ENCODE measurements at places on chromosomes 1 and 21.

DNA sequence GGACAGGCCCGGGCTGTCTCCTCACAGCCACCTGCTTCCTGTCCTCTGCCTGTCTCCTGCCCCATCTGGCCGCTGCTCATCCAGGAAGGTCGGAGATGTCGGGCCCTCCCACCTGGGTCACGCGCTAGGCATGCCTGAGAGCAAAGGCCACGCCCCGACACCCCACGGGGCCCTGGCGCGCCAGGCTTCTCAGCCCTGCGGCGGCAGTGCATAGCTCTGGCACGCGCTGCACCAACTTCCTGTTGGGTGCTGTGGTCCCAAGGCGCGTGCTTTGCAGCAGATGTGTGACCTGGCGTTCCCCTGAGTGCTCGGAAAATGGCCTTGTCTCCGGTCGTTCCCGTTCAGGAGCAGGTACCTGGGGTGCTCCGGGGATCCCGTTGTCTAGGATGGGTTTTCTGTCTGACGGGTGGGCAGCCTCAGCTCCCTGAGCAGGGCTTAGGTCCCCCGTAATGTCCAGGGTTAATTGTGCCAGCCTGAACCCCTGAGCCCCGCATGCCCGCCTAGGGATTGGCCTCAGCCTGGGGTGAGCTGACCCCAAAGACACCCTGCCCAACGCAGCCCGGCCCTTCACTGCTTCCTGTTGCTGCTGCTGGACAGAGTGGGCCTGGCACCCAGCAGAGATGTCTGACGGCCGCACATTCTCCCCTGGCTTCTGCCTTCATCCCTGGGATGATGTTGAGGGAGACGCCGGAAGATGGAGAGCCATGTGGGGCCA is 19.4 kb upstream of the KCNAB2 start:
- DNase-seq = peak; percentile 78

- no peak for DNase-seq
These were observed 17.3 kb downstream of the PHGDH start for GRCh38 chr1:119729044-119729443.

DNA sequence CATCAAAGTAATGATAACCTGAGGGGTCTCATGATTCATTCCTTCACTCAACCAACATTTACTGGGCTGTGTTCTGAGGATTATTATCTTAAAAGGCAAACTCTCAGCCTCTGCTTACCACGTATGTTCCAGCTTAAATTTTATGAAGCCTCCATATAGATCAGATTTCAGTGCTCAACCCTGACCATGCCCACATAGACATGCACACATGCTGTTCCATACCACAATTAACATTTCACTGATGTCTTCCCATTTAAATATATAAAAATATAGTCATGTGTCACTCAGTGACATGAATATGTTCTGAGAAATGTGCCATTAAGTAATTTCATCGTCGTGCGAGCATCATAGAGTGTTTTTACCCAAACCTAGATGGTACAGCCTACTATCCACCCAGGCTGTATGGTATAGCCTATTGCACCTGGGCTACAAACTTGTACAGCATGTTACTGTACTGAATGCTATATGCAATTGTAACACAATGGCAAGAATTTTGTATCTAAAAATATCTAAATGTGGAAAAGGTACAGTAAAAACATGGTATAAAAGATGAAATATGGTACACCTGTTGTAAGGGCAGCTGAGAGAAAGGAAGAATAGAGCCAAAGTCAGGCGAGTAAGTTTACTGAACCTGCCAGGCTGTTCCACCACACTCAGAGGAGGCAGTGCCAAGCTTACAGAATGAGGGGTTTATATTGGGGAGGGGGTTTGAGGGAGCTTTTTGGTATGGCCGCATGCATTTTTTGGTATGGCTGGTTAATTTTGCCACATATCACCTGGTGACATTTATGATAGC is 134.7 kb upstream of the ETV3 start:
- DNase-seq = no peak

DNA sequence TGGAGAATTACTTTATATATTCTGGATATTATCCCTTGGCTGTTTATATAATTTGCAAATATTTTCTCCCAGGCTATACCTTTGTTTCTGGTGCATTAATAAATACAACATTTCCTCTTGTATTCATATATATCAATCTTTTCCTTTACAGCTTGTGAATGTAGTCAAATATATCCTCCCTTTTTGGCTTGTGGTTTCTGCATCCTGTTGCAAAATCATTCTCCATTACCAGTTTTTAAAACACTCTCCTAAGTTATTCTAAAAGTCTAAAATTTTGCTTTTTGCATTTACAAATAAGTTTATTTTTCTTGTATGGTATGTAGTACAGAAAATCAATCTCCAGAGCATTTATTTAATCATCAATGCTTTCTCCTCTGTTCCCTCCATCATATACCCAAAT is 909.4 kb downstream of the ADGRL2 start:
- DNase-seq = no peak

GRCh38 chr1:152667648-152668047 is 4.5 kb downstream of the LCE2D start:
- no peak for DNase-seq

DNA sequence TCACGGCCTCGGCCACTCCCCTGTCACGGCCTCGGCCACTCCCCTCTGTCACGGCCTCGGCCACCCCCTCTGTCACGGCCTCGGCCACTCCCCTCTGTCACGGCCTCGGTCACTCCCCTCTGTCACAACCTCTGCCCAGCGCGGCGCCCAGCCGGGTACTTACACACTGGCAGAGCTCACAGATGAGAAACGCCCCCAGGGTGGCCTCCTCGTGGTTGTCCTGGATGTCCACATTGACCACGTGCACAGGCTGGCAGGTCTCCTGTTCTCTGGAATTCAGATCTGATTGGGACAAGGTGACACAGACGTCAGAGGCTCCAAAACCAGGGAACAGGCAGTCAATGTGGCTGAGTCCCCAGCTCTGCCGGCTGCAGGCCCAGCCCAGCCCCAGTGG is 3.3 kb upstream of the TMEM240 start:
- DNase-seq = no peak

- no peak for DNase-seq
These were observed 51.8 kb downstream of the SLC44A5 start for GRCh38 chr1:75559136-75559535.

GRCh38 chr1:230210326-230210980 is 143.4 kb downstream of the GALNT2 start:
- no peak for DNase-seq

- DNase-seq = no peak
These were observed 245.3 kb downstream of the CTH start for GRCh38 chr1:70656361-70656760.

- no peak for DNase-seq
These were observed 44.0 kb downstream of the ACP6 start for GRCh38 chr1:147626291-147626690.

GRCh38 chr1:24635195-24635843 is 7.8 kb upstream of the SRRM1 start:
- DNase-seq = peak; percentile 4

DNA sequence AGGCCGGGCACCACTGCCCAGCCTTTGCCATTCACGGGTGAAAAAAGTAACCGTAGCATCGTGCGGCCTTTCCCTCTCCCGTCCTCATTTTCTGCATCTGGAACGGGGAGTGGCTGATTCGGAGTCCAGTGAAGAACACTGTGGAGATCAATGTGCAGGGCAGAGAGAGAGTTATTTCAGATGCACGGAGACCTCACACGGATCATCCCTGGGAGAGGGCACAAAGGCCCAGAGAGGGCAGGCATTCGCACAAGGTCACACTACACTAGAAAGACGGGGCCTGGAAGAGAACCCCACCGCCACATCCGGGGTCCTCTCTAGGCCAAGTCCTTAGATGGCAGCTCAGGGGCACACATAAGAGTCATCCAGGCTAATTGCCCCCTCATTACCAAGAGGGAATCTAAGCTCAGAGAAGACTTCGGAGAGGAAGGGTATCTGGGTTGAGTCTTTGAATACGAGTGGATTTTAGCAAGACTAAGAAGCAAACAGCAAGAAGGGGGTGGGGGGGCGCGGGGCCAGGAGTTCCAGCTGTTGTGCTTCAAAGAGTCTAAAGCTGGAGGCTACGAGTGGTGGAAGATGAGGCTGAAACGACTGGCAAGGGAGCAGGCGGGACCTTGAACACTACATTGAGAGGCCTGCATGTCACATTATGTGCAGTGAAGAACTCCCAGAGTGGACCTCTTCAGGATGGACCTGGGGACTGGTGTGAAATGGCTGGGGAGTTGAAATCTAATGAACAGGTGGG is 857 bp downstream of the GPX7 start:
- no peak for DNase-seq

GRCh38 chr1:7656557-7657215 is 114.4 kb upstream of the VAMP3 start:
- DNase-seq = no peak

DNA sequence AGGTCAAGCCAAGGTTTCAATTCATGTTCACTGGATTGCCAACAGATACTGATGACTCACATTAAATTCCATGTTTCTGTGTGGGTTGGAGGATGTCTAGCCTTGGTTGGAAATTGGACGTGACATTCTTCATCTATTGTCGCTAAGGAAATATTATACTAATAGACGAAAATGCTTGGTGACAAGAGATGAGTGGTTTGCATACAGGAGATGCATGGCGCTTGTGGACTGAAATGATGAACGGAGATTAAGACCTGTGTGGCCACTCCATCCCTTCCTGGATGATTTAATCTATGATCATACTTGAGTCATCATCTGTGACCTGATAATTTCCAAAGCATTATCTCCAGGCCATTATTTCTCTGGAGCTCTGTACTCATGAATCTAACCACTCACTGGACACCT is 97.0 kb upstream of the CD34 start:
- DNase-seq = no peak

- DNase-seq = no peak
These were observed 319.4 kb downstream of the PTBP2 start for GRCh38 chr1:97041026-97041425.

DNA sequence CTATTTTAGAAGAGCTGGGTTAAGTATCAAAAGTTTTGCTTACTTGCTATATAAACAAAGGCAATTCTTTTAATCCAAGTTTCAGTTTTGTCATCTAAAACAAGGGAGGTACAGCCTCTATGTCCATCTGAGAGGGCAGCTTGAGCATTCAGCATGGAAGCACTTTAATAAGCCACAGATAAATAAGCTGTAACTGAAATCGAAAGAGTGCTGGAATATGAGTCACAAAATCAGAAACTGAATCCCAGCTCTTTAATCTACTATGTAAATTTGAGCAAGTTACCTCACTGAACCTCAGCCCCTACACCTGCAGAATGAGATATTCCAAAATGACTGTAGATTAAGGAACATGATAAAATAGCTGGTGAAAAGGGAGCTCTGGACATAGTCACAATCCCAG is 80.0 kb upstream of the HP1BP3 start:
- no peak for DNase-seq

DNA sequence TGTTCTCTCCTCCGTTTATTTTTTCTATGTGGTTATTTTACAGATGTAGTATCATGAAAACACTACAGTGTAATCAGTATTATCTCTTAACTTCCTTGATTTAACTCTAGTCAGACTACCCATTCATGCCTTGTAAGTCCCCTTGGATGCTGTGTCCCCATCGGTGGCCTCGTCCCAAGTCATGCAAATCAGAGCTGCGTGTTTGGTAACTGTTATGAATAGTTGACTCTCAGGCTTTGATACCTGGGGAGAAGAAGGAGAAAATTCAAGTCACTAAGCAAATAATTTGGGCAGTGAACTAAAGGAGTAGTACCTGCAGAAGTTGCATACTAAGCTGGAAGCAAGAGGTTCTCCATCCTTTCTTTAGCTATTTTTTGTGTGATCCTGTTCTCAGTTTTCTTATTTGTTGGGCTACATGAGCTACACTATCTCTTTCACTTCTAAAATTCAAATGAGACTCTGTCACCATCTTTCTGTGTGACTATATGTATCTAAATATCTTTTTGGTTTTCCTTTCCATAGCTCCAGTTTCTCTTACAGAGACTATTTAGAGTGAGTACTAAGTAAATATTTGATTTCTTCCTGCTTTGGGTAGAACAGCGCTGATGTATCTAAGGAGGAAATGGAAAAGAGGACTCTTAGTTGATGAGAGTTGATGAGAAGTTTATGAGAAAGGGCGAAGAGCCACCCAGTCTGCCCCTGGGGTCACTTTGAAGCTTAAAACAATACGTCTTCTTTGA is 50.9 kb downstream of the VANGL2 start:
- DNase-seq = no peak

DNA sequence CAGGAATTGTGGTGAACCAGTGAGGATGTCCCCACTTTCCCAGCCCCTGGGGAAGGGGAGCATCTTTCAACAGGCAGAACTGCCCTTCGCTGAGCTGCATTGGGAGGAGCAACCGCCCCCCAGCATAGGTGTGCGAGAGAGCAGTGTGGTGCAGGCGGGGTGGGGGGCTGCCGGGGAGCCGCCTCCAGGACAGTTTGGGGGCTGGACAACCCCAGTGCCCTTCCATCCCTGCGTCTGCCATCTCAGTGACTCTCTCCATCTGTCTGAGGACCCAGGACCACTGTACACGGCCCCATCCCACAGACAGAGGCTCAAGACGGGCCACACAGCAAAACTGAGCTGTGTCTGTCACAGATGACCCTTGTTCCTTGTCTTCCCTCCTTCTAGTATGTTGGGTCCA is 14.2 kb downstream of the PODN start:
- DNase-seq = no peak

GRCh38 chr1:47755101-47755990 is 241.8 kb downstream of the TRABD2B start:
- no peak for DNase-seq

GRCh38 chr1:83632906-83633305 is 366.0 kb downstream of the TTLL7 start:
- no peak for DNase-seq

Measured in SIG-M5 (cell line).